ENCODE measurements at places on chromosomes 16 and 17.
A peak's percentile ranks its signal among the peaks of the same experiment; 100 is the strongest.

- DNase-seq = no peak
Observed at GRCh38 chr17:80091376-80091775, 10.0 kb upstream of the GAA start.

DNA sequence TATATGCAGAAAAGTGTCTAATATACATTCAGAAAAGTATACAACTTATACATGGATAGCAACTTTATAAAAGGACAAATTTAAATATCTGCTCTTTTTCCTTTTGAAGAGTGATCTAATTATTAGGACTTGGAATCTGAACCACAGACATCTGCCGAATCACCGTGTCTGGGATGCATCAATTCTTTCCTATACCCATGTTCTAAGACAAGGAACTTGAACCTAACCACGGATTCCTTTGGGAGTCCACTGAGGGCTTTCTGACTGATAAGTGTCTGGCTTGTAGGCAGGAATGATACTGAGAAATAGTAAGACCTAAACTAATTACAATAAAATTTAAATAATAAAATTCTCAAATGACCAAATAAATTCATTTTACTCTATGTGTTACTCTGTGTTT is 54.2 kb downstream of the NDEL1 start:
- DNase-seq = no peak

- DNase-seq = no peak
Observed at GRCh38 chr17:73297934-73298861, 13.6 kb downstream of the CDC42EP4 start.

- no peak for DNase-seq
Observed at GRCh38 chr16:68490829-68491575, 42.7 kb upstream of the SMPD3 start.

DNA sequence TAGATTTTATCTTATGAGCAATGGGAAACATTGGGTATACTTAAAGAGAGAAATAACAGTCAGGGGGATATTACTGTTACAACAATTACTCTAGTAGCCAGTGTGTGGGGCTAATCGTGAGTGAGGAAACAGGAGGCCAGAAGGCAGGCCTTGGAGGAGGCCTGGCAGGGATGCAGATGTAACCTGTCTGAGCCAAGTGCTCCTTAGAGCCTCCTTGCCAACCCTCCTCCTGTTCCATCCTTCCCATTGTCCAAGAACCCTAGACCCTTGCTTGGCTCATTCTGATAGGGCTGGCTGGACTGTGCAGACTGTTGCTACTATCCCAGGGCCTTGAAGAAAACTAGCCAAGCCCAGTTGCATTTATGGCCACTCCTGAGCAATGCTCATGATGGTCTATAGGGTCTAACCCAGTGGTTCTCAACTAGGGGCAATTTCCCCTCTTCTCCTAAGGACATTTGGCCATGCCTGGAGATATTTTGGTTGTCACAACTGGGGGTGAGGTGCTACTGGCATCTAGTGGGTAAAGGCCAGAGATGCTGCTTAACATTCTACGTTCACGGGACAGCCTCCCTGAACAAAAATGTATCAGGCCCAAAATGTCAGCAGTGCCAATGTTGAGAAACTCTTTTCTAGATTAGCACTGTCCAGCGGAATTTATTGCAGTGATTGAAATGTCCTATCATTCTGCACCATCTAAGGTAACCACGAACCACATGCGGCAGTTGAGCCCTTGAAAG is 24.4 kb upstream of the WSCD1 start:
- no peak for DNase-seq

GRCh38 chr16:11948819-11949218 is 7.0 kb upstream of the NPIPB2 start:
- DNase-seq = no peak

DNA sequence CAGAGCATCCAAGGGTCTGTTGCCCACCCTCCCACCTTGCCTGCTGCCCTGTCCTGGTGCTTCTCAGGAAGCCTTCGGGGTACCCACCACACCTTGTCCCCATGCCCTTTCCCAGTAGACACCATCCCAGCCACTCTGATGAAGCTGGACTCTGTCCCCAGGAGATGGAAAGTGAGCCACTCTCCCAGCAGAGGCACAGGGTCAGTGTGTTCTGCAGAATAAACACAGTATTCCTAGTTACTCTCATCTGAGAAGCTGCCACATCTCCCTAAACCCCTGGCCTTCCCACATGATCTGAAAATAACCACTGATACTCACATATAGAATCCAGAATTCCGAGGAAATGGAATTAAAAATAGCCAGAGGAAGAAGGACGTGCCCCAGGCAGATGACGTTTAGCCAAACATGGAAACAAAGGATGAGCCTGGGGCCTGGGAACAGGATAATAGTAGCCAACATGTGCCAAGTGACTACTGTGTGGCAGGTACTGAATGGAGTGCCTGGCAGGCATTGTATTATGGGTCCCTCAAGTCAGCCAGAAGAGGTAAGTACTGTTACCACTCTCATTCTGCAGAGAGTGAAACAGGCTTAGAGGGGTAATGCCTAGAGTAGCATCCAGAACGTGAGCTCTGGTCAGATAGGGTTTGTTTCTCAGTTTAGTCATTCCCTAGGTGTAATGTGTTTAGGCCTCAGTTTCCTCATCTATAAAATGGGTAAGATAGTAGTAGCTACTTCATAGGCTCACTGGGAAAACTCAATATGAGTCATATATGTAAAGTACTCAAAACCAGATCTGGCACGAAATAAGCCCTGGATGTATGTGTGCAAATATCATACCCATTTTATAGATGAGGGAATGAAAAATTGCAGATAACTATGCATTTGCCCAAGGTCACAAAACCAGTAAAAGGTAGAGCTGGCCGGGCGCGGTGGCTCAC is 20.8 kb upstream of the PEMT start:
- DNase-seq = no peak

DNA sequence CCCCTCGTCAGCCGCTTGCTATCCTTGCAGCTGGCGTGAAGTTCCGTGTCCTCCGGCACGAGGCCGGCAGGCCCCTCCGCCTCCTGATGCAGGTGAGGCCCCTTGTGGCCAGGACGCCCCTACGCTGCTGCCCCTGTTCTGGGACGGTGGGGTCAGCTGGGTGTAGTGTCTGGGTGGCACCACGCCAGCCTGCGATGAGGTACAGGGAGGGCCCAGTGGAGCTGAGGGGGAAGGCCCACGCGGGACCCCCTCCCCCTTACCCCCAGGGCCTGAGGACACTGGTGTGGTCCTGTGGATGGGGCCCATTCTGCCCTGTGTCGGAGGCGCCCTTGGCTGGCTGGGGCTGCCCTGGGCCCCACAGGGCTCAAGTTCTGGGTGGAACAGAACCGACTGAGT is 7.7 kb upstream of the RAB40C start:
- DNase-seq = no peak

DNA sequence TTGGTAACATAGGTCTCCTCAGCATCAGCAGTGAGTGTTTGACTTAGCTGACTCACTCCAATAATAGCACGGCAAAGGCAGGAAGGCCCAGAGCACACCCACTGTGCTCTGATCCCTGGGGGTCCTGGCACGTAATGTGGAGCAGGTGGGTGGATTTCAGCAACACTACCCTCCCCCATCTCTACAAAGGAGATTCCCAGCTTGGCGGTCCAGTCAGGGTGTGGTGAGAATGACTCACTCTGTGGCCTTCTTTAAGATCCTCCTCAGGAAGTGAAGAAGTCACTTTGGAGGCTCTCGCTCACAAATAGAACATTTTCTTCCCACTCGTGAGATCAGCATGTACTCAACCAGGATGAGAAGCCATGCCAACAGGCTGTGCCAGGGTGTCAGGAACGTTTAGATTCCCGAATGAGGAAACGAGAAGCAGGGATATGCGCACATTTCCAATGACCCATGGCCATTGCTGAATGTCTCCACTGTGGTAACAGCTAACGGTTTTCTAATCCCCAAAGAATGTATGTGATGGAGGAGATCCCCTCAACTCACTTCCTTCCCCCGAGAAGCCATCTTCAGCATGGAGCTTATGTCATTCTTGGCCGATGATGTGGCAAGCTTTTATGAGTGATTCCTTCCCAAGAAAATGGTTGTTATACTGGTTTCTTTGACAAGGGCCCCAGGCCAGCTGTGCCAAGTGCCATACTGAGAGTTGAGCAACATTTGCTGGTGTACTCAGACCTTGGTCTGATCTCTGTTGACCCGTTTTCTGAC is 365.2 kb downstream of the C16orf95 start:
- no peak for DNase-seq

- DNase-seq = peak; percentile 67
Observed at GRCh38 chr16:87765473-87765775, 362 bp downstream of the KLHDC4 start.

GRCh38 chr16:66968847-66969246 is 7.8 kb downstream of the CES3 start:
- no peak for DNase-seq

DNA sequence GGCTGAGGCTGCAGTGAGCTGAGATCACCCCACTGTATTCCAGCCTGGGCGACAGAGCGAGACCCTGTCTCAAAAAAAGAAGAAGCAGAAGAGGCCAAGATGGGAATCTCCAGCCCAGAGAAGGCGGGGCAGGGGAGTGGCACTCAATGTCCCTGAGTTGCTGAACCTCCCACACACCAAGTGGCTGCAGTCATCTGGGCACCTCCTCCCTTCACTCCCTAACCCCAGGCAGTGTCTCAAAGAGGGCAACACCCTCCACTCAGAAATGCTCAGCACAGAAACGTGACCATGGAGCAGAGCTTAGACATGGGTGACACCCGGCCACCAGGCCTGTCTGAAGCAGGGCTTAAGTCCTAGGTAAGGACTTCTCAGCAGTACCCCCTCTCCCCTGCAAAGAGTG is 36.3 kb upstream of the BCAR1 start:
- DNase-seq = no peak

DNA sequence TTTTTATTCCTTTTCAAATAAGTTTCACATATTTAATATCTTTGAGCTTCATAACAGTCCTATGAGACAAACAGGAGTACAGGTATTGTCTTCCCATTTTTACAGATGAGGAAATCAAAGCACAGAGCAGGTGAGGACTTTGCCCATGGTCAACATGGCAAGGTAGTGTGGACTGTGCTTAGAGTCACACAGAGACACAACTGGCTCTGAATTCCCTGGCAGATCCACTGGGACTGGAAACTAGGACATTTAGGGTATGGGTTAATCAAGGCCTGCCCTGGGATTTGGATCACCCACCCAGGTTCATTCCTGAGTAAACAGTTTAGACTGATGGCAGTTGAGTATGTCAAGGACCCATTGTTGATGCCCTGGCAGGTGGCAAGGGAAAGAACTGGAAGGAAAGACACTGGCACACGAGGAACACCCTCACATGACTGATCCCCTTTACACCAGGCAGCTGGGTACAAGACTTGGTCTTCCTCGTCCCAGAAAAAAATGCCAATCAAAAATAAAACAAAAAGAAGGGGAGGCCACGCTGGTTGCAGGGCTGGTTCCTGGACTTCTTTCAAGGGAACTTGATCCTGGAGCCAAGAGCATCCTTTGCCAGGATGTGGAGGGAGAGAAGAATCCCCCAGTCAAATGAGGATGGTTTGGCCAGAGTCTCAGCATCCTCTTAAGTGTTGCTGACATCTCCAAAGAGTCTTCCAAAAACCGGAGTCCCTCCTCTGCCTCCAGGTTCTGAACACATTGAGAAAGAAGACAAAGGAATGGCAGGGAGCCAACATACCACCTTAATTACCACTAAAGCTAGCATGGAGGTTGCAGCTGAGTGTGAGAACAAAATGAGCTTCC is 34.9 kb downstream of the CHD9 start:
- DNase-seq = no peak

DNA sequence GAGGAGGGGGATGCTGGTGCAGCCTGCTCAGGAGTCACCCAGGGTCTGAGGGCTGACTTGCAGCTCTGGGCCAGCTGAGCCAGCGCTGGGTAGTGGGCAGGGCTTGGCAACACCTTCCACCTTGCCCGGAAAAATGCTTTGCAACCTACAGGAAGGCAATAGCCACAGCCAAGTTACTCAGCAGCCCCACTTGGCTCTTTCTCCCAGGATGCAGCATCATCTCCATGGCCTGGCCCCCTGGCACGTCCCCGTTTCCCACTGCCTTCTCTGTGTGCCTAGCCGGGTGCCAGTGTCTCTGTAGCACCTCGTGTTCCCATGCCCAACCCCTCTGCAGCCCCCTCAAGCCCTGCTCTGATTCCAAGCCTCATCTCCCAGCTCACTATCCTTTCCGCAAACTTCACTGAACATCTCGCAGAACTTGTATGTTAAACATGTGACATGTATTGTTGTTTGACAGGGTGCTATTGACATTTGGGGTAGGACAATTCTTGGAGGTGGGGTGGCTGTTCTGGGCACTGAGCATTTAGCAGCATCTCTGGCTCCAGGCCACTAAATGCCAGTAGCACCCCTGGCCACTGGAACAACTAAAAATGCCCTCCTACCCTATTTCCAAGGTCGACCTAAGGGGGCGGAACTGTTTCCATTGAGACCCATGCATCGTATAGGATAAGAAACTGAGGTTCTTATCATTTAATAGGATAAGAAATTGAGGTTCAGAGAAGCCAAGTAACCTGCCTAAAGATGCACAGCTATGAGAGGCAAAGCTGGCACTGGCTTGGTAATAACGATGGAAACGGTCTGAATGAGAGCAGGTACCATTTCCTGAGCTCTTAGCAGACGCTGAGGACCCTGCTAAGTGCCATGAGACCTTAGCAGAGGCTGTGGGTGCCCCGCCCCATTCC is 12.2 kb downstream of the DEXI start:
- DNase-seq = no peak

GRCh38 chr17:68432086-68432864 is 25.0 kb downstream of the WIPI1 start:
- DNase-seq = no peak

- DNase-seq = no peak
Observed at GRCh38 chr17:80598813-80599545, 54.3 kb downstream of the RPTOR start.

DNA sequence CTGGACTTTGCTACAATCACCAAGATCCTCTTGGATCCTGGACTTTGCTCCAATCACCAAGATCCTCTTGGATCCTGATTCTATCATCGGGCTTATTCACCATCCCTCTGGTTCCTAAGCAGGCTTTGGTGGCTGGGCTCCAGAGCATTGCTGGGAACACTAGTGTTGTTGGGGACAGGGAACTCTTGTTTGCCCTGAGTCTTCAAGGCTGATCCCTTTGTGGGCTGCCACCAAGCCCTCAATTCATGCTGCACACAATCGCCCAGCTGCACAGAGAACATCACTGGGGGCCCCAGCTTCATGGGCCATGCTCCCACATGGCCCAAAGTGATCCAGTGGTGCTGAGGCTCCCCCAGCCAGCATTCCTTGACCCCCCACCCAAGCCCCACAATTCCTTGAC is 88.3 kb downstream of the TMEM132E start:
- no peak for DNase-seq

DNA sequence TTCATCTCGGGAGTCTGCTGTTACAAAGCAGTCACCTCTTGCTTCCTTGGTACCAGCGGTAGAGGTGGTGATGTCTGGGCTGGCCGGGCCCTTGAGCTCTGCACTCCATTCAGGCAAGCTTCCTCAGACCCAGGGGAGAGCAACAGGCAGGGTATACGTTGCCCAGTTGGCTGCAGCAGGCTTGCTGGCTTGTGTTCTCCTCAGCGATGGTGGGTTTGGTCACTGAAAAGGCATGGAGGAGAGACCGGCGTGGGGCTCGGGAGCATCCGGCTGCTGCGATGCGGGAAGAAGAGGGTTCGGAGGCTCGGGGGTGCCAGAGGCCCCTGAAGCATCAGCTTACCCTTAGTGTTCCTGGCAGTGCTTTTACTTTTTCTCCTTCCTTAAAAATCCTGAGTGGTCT is 25.8 kb downstream of the SAP30BP start:
- no peak for DNase-seq

GRCh38 chr16:56451753-56452689 is 667 bp downstream of the OGFOD1 start:
- DNase-seq = peak; percentile 53

Data from activated CD8-positive, alpha-beta memory T cell treated with anti-CD3 and anti-CD28 coated beads, Interleukin-2, amount 50 U/mL, for 48 hours (primary cell).